Mucosa of descending colon (tissue), 3 donors: ENCODE measurements at places on chromosomes 1 and 21. TPM values are rescaled to one million over a fixed set of nuclear protein-coding genes. Genes with fewer than 3 reads are reported as not detected.

The PAPPA2 gene
- total RNA-seq, result 1.1 TPM

The HPCAL4 gene
- total RNA-seq, result not detected

The KCNN3 gene
- 1.5 TPM for total RNA-seq

The AQP10 gene
- total RNA-seq, result not detected

The TSPEAR gene
- total RNA-seq, result not detected

The TMEM269 gene
- not detected for total RNA-seq

The FCAMR gene
- total RNA-seq, result 0.84 TPM

The NT5C1A gene
- total RNA-seq, result not detected

The FAM72D gene
- 1.1 TPM for total RNA-seq

The SPATA46 gene
- total RNA-seq, result not detected

DNA sequence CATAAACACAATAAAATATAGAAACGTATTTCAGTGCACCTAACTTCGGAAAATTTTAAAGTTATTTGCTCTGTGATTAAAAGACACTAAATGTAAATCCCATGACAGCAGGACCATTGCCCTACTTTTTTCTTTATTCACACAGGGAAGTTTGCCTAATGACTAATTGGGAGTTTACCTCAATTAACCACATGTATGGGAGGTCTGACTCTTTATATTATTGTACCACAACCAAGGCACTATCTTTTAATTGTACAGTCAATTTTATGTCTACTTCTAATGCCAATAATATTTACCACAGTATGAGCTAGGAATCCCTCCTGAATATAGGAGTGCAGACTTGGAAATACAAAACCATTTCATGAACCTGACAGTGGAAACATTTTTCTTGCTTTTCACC, 360.8 kb upstream of the NEGR1 start:
- DNase-seq, result no peak

- DNase-seq, result no peak
These were observed 258.3 kb downstream of the OLFM3 start for GRCh38 chr1:101738475-101738874.

DNA sequence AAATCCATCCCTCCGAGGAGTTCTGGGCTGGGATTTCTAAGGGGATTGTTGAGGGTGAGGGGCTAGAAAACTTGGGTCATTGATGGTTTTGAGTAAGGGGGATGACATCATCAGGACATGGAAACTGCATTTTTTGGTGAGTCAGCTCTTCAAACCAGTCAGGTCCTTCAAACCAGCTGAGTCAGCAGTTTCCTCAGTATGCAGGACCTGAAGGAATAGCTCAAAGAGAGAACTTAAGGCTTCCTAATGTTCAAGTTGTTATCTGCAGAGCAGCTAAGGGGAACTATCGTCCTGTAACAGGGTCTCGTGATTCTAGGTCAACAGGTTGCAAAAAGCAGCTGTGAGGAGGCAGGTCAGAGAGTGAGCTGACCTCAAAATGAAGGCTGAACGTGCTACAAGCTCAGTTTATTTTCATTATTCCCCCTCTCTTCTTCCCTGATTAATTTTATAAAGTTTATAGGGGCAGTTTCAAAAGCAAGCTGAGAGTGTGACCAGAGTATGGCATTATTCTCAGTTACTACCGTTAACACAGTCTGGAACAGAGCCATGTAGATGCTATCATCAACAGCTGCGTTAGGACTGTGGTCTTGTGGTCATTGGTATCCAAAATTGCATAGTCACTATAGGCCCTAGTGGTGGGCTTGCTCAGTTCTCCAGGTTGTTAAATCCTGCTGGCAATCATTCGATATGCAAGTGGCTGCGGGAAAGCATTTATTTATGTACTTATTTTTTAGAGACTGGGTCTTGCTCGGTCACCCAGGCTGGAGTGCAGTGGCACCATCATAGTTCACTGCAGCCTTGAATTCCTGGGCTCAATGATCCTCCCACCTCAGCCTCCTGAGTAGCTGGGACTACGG, 10.7 kb upstream of the SDC3 start:
- no peak for DNase-seq

DNA sequence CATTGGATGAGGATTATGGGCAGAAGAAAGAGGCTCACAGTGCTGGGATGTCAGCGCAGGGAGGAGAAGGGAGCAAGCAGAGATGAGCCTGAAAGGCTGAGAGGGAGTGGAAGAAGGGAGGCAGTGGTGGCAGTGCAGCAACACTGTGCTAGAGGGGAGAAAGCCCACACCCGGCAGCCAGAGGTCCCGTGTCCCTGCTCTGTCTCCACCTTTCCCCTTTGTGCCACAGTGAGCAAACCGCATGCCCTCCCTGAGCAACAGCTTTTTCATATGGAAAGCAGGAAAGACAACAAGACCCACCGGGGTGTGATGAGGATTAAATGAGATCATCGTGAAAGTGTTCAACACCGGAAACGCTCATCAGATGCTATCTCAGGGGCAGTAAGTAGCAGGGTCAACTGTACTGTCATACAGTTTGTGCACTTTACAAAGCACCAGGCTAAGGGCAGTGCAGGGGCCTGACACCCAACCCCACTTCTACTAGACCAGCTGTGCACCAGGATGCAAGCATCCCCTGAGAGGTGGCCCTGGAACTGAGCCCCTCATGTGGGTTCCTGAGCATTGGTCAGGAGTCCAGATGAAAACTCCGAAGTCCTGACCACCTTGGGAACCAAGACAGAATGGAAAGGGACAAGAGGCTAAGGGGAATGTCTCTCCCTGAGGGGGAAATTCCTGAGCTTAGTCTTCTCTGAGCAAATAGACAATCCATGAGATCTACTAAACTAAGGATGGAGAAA, 9.1 kb downstream of the NHLH1 start:
- DNase-seq, result no peak

- no peak for DNase-seq
These were observed 1051.6 kb downstream of the AMY1C start for GRCh38 chr1:104801344-104801743.

- peak; percentile 69 for DNase-seq
These were observed 120.6 kb downstream of the SPSB1 start for GRCh38 chr1:9413071-9413876.

DNA sequence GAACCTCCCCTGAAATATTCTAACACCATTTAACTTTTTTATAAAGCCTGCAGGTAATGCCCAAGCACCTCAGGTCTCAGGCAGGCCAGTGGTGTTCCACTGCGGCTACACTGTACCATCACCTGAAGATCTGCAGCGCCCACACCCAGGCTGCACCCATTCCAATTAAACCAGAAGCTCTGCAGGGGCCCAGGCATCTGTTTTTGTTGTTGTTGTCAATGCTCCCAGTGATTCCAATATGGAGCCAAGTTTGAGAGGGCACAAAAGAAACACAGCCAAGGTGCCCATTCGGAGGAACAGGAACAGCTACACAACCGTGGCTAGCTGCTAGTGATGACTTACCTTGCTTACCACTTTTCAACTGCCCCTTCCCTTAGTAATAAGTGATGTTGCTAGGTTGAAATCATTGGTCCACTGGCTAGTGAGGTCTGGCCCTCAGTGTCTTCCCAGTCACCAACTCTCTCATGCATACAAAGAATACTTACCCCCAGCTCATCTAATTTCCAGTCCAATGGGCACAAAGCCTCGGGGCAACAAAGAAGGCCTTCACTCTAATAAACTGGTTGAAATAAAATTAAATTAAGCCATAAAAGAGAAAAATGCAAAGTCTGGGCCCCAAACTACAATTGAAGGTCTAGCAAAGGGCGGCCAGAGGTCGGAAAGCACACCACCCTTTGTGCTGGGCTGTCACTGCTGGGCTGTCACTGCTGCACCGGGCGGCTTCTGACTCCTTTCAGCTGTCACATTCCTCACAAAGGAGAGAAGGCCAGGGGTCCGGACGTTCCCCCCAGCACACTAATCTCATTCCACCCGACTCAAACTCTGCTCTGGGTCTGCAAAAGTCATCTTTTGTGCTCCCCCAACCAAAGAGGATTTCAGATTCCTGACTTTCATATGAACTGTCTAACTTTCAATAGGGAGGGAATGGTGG, 34.9 kb downstream of the SIPA1L2 start:
- DNase-seq, result no peak

- DNase-seq, result no peak
These were observed 32.3 kb downstream of the URB1 start for GRCh38 chr21:32360401-32360975.

DNA sequence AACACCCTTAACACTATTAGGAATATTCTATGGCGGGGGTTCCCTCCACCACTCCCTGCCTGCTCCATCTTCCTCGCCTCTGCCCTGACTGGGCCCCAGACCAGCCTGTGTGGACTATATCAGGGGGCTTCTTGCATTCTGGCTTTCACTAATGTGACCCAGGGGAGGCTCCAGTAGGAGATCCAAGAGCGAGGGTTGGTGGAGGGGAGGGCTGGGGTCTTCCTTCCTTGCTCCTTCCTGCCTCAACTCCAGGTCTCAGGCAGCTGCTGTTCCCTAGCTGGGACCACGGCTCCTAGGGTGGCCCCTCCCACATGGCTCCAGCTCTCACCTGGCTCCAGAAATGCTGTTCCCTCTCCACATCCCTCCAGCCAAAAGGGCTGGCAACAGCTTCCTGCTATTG, 257.4 kb downstream of the MATN1 start:
- DNase-seq, result no peak

- no peak for DNase-seq
These were observed 870 bp downstream of the STRIP1 start for GRCh38 chr1:110035236-110035752.

DNA sequence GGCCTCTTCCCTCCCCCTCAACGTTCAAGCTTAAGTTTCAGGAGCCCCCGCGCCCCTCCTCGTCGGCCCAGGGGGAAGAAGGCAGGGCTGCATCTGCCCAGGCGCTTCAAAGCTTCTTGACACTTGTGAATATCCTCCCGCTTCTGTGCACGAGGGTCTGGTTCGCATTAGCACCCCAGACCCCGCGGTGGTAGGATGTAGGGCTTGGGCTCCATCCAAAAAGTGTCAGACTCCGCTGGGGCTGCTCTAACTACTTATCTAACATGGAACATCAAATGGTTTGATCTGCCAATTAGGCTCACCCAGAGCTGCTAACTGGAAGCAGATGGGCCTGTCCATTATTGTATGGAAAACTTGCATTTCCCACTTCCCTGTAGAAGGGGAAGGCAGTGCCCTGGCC, 28.9 kb downstream of the TAS1R2 start:
- DNase-seq, result no peak

DNA sequence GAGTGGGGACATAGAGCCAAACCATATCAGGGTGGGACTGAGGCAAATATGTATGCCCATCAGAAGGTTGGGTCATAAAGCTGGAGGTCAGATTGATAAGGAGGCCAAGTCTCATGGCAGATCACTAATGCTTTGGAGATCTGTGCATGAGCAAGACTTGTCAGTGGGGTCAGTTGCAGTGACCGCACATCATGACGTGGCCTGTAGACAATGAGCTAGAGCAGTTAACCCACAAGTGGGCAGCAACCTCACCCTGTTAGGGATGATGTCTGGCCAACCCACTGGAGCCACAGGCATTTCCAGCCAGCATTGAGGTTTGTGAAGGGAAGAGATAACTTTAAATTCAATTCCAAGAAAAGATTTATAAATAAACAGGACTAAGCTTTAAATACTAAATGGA, 66.7 kb downstream of the XCL1 start:
- DNase-seq, result no peak

DNA sequence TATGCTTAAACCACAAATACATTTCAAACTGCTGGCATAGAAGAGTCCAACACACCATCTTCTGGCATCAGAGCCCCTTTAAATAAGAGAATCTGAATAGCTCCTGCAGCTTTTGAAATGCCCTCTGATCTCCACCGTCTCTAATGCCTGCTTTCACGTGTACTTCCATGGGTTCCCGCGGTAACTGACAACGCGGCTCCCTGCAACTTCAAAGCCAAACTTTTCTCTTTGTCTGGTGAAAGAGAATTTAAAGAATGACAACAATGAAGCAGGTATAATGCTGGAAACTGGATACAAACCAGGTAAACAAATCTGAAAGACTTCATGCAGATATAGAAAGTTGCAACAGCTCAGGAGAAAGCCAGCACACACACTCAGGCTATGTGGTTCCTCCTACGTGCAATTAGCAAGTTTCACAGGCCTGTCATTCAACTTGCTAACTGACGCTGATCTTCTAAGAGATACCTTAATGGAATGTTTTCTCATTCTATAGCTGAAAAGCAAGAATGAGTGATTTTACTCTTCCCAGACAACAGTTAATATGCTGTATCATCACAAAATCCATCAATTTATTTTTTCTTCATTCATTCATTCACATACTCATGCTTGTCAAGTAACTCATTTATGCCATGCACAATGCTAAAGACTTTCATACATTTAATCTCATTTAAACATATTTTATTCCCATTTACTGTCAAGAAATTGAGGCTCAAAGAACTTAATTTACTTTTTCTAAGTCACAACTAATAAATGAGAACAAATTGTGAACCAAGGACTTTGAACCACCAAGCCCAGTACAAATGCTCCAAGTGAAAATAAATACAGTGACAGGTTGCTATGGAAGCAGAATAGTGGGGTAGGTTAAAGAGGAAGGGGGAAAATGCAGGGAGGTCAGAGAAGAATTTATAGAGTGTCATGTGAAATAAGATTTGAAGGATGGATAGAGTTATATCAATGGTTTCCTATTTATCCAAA, 202.7 kb upstream of the SNX7 start:
- DNase-seq, result peak; percentile 14

DNA sequence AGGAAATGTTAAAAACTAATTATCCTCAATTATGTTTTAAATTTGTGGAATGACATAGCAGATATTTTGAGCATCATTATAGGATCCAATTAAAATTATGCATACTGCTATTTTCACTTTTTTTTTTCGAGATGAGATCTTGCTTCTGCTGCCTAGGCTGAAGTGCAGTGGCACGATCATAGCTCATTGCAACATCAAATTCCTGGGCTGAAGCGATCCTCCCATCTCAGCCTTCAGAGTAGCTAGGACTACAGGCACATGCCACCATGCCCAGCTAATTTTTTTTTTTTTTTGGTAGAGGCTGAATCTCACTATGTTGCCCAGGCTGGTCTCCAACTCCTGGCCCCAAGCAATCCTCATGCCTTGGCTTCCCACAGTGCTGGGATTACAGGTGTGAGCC, 11.3 kb upstream of the SLC1A7 start:
- DNase-seq, result no peak

- DNase-seq, result no peak
These were observed 296.0 kb upstream of the PTBP2 start for GRCh38 chr1:96425382-96426129.

- DNase-seq, result no peak
These were observed 15.1 kb downstream of the RNF223 start for GRCh38 chr1:1058921-1059493.

DNA sequence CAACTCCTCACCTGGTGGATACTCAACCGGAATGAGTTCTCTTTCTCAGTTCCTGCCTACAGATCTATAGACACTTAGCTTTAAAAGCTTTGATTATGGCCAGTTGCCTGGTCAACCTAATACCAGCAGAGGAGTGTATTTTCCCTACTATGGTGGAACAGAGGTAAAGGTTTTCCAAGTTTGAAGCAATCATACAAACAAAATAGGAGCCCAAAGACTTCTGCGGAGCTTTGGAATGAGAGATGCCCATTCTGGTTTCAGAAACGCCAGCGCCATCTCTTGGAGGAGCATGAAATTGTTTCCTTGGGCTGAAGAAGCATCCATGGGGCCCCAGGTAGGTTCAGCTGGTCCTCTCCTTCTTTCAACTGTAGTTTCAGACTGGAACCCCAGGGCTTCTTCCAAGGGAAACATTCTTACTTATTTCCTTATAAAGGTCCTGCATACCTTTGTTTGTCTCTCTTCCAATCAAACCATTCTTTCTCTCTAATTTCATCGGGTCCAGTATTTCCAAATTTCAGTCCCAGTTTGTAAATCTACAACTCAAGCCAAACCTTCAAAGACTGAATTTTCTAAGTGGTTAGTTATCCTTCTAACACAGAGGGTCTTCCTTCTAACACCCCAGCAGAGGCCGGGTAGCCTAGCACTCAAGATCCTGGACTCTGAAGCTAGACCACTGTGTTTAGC, 95.9 kb downstream of the KCNJ15 start:
- peak; percentile 81 for DNase-seq
